Central memory CD4-positive, alpha-beta T cell (primary cell): ENCODE measurements at places on chromosomes 4 and X.

DNA sequence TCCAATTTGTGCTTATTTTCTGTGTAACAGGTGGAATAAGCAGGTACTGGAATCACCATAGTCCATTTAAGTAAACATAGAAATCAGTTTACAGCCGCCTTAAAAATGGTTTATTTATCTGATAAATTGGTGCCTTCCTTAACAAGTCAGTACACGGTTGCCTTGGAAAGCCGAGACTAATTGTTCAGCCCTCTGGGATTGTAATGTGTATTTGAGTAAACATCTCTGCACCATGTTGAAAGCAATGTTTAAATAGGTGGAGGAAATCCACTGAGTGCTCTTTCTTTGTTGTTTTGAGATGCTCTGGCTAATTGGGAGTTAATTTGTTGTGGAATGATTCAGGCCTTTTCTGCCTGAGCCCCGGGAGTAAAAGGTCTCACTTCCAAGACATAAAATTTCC lies 45.7 kb upstream of the ADRA2C start:
- DNase-seq: no peak

- DNase-seq: no peak
Observed at GRCh38 chr4:175125410-175126068, 207.4 kb downstream of the ADAM29 start.

DNA sequence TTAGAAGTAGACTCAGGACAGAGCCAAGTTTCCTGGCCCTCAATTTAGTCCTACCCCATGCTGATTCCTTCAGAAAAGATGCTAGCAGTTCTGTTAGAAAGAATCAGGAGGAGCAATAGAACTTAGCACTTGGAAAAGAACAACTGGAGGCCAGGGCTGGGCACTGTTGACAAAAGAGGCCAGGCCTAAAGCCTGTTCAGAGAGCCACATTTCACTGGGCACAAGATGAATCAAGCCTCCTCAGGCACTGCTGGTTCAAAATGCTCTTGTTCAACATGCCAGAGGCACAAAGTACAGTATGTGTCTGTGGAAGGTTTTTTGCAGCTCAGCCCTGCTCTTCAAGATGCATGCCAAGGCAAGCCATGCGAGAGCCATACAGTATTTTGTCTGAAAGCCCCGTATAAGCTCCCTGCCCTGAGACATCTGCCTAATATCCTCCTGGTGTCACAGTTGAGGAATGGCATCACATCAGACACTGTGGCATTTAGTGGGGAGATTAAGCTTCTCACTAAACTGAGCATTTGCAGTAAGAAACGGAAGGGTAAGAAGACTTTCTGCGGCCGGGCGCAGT lies 53.7 kb downstream of the RASL11B start:
- no peak for DNase-seq

DNA sequence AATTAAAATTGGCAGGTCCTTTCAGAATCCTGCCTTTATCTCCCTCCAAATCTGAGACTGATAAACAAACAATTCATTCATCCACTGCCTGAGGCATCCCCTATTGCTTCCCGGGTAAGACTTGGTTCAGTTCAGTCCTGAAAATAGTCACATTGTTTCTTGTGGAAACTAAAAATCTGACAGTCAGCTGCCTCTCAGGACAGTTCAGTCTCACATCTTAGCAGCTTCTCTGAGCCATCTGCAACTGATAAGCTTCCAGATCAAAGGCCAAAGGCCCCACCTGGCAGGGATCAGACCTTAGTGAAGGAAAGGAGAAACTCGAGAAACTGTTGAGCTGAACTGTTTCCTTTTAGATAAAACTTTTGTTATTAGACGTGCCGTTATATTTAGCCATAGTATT lies 264.5 kb downstream of the IL15 start:
- no peak for DNase-seq

DNA sequence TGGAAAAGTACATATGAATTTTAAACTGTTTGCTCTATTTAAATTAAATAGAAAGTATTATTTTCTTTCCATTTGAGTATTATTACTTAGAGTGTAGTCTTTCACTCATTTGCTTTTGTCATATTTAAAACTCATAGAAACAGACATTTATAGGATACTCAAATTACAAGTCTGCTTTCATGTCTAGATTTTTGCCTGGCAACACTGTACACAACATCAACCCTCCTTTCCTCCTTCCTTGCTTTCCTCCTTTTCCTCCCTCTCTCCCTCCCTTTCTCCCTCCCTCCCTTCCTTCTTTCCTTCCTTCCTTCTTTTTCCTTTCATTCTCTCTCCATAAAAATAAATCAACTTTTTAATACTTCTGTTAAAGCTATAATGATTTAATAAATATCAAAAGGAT lies 2361.2 kb downstream of the ARAP2 start:
- DNase-seq: no peak

DNA sequence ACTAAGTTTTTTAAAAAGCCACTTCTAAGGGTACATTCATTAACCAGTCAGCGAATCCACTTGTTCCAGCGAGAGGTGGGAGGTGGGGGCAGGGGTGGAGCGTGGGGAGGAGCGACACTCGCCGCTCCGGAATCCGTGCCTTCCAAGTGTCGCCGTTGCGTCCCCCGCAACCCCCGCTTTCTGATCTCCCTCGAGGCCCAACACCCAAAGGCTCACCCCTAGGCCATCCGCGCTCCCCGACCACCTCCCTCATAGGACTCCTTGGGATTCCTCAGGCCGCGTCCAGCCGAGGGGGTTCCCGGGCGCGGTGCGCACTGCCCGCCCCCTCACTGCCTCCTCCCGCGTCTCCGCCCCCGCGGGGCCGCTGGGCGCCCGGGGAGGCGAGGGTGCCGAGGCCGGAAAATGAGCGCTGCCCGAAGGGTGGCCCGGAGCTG lies 108.1 kb upstream of the STOX2 start:
- DNase-seq: no peak

GRCh38 chrX:134949271-134949670 lies 41.5 kb upstream of the SMIM10 start:
- DNase-seq: no peak

DNA sequence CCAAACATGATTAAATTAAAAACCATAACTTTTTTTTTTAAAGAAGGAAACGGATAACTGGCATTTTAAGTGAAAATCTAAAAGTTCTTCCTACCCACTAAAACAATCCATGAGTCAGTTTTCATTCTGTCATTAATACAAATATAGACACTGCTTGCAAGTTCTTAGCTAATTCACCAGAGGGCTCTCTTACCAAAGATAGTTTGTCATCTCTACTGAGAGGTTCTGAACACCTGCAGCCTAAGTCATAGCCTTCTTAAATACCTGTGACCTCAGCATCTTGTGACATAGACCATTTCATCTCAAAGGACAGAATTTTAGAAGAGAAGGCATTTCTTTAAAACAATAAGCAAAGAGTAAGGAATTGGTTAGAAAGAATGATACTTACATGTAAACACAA lies 65.3 kb upstream of the FAM120C start:
- DNase-seq: peak; percentile 1

- DNase-seq: no peak
Observed at GRCh38 chr4:153528705-153529485, 62.7 kb downstream of the TMEM131L start.
